Pancreas (tissue), 10 donors: ENCODE measurements at places on chromosomes 2 and 18.

DNA sequence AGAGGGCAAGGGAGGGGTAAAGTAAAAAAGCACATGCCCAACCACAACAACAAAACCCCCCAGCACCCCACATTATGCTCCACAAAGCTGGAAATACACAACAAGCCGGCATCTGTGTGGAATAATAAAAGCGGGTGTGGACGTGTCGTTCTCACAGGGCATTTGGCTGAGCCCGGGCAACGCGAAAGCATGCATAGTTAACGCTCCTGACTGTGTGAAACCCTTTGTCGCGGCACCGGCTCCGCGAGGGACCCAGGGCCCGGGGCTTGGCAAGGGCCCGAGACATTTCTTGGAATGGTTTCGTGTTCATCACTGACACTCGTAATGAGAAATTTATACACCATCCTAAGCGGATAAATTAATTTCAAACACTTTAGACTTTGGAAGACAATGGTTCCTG lies 165.6 kb downstream of the INHBB start:
- no peak for DNase-seq
- no peak overlapping the region for H3K27ac ChIP-seq
- no peaks in the 10 kb centered on the region for H3K27me3 ChIP-seq
- H3K4me3 ChIP-seq = no peak overlapping the region

- no peak overlapping the region for H3K4me3 ChIP-seq
- no peak overlapping the region for H3K27ac ChIP-seq
- no peaks in the 10 kb centered on the region for H3K36me3 ChIP-seq
- H3K4me1 ChIP-seq = no peaks in the 10 kb centered on the region
- DNase-seq = no peak
These were observed 48.2 kb downstream of the COL4A4 start for GRCh38 chr2:227115761-227116160.

- no peak overlapping the region for H3K4me3 ChIP-seq
- H3K27ac ChIP-seq = no peak overlapping the region
- H3K36me3 ChIP-seq = no peaks in the 10 kb centered on the region
- no peaks in the 10 kb centered on the region for H3K27me3 ChIP-seq
- DNase-seq = no peak
- H3K4me1 ChIP-seq = no peaks in the 10 kb centered on the region
These were observed 512.5 kb downstream of the RNF144A start for GRCh38 chr2:7429733-7430132.

DNA sequence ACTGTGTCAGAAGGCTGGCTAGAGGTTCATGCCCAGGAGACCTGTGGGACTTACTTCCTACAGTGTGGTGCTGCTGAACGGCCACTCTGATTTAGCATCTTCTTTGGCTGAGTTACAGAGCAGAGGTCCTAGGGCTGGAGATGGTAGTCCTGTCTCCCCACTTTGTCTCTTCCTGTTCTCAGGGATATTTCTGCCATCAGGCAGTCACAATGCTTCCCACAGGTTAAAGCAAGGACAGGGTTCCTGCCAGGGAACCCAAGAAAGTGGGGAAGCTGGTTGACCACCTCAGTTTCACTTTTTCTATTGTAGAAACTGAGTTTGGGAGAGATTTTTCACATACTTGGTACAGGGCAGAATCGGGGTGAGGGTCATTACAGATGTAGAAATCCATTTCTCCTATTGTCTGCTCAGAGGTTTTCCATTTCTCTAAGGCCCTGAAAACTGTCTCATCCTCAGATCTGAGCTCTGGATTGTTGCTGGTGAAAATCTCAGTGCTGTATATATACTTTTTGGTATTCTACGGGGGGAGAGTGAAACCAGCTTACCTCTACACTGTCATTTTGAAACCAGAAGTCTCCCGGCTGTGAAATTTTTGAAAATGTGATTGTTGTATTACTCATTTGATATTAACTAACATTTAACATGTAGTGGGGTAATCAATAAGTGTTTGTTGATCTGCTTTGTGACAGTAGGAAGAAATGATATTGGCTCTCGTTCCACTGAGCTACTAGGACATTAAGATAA lies 37.0 kb upstream of the MEP1B start:
- no peak overlapping the region for H3K4me3 ChIP-seq
- no peaks in the 10 kb centered on the region for H3K36me3 ChIP-seq
- H3K27ac ChIP-seq = no peak overlapping the region
- no peak for DNase-seq

DNA sequence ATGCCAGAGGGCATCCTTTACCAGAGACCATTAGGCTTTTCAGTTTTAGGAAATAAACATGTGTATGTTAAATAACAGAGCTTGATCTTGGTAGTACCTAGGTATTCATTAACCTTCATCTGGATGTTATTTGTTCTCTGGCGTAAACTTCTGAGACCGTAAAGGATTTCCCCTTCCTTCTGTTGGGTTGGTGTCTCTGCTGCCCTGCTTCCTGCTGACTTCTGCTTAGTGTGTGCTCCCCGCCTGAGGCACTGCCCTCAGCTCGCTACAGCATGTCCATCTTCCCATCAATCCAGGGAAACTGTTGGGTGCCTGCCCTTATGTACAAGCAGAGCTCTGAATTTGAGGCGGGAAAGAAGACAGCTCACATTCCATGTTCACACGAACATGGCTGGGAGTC lies 177.9 kb downstream of the TPGS2 start:
- no peak overlapping the region for H3K27ac ChIP-seq
- no peaks in the 10 kb centered on the region for H3K4me1 ChIP-seq
- no peak overlapping the region for H3K4me3 ChIP-seq
- no peaks in the 10 kb centered on the region for H3K36me3 ChIP-seq
- no peak for DNase-seq

DNA sequence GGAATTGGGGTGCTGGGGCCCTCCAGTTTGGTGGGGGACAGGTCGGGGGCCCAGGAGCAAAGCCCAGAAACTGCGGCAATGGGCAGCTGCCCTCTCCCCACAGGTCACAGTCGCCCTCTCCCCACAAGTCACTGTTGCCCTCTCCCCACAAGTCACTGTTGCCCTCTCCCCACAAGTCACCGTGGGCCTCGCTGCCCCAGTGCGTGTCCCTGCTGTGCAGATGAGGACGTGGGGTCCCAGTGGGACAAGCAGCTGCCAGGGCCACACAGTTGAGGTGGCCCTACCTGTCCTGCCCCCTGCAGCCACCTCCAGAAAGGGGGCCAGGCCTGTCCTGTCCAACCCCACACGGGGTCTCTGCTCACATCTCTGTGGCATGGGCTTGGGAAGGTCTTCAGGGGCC lies 13.0 kb upstream of the AGXT start:
- H3K36me3 ChIP-seq = no peaks in the 10 kb centered on the region
- no peaks in the 10 kb centered on the region for H3K27me3 ChIP-seq
- H3K4me3 ChIP-seq = no peak overlapping the region
- no peaks in the 10 kb centered on the region for H3K4me1 ChIP-seq

GRCh38 chr18:22605736-22606135 lies 188.0 kb upstream of the CTAGE1 start:
- H3K27me3 ChIP-seq = no peaks in the 10 kb centered on the region
- H3K36me3 ChIP-seq = no peaks in the 10 kb centered on the region
- no peaks in the 10 kb centered on the region for H3K4me1 ChIP-seq
- DNase-seq = no peak
- H3K27ac ChIP-seq = no peak overlapping the region
- no peak overlapping the region for H3K4me3 ChIP-seq

DNA sequence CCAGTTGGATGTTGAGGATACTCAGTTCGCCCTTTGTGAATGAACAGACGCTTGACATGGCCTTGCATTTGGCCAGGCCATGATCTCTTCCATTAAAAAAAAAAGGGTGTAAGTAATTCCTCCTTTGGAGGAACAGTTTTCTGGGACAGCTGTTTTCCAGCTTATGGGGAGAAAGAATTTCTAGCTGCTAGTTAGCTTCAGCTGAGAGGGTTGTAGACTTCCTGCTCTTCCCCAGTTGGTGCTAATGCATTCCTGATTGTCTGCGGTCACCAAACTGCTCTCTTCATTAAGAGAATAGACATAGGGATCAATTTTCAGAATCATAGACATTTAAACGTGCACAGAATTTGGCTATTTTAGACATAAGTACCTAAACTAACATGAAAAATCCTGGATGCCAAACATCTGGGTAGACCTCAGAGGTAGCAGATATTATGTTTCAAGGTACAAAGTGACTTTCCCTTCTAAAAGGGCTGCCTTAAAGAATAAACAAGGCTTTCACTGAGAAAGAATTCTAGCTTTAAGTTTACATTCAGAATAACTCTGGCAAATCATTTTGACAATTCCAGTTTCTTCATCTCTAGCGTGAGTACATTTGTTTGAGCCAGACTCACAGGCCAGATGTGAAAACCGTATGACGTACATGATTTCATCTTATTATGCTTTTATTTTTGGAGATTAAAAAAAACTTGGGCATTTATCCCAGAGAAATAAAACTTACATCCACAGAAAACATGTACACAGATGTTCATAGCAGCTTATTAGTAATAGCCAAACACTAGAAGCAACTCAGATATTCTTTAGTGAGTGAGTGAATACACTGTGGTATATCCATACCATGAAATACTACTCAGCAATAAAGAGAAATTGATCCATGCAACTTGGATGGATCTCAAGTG lies 71.2 kb downstream of the MAIP1 start:
- no peaks in the 10 kb centered on the region for H3K4me1 ChIP-seq
- no peak overlapping the region for H3K4me3 ChIP-seq
- H3K27me3 ChIP-seq = no peaks in the 10 kb centered on the region
- H3K36me3 ChIP-seq = no peaks in the 10 kb centered on the region

- no peaks in the 10 kb centered on the region for H3K27me3 ChIP-seq
- H3K27ac ChIP-seq = no peak overlapping the region
- no peak overlapping the region for H3K4me3 ChIP-seq
- no peak for DNase-seq
- H3K36me3 ChIP-seq = no peaks in the 10 kb centered on the region
These were observed 36.4 kb downstream of the ICOS start for GRCh38 chr2:203973000-203973399.

GRCh38 chr18:5488844-5489243 lies 55.0 kb downstream of the EPB41L3 start:
- DNase-seq = no peak
- no peak overlapping the region for H3K4me3 ChIP-seq
- H3K27ac ChIP-seq = no peak overlapping the region
- H3K4me1 ChIP-seq = no peaks in the 10 kb centered on the region
- H3K27me3 ChIP-seq = no peaks in the 10 kb centered on the region

- H3K27me3 ChIP-seq = no peaks in the 10 kb centered on the region
- H3K27ac ChIP-seq = no peak overlapping the region
- H3K4me1 ChIP-seq = no peaks in the 10 kb centered on the region
- H3K4me3 ChIP-seq = no peak overlapping the region
These were observed 545.0 kb downstream of the SOX11 start for GRCh38 chr2:6237039-6237660.

DNA sequence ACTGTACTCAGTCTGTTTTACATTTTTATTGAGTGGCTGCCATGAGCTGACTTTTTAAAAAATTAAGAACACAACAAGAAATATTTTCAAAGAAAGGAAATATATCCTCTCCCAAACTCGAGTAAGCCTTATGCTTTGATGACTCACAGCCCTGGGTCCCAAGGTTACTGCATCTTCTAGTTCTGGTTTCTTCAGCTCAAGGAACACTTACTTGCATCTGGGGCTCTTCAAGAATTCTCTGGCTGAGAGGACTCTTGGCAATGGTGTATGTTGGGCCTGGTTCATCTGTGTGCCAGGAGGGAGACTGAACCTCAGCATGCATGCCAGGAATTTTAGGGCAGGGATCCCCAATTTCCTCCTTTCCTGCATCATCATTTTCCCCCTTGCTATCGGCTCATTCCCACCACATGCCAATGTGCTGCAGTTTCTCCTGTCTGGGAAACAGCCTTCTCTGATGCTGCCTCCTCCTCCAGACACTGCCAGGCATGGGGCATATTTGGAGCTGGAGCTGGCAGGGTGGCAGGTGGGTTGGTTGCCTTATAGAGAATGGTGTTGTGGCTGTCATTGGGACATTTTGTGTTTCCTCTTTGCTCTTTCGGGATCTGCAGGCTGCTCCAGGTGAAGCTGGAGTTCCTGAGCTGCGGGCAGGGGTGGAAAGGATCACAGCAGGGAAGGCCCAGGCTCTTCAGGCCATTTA lies 192.2 kb upstream of the HS6ST1 start:
- H3K27me3 ChIP-seq = no peaks in the 10 kb centered on the region
- no peaks in the 10 kb centered on the region for H3K36me3 ChIP-seq
- H3K4me3 ChIP-seq = no peak overlapping the region
- H3K27ac ChIP-seq = no peak overlapping the region
- H3K4me1 ChIP-seq = peaks cover 8% of the 10 kb centered on the region
- no peak for DNase-seq

GRCh38 chr18:59768409-59768808 lies 71.2 kb upstream of the CCBE1 start:
- no peaks in the 10 kb centered on the region for H3K4me1 ChIP-seq
- no peak overlapping the region for H3K27ac ChIP-seq
- H3K36me3 ChIP-seq = no peaks in the 10 kb centered on the region
- no peak for DNase-seq
- H3K4me3 ChIP-seq = no peak overlapping the region

DNA sequence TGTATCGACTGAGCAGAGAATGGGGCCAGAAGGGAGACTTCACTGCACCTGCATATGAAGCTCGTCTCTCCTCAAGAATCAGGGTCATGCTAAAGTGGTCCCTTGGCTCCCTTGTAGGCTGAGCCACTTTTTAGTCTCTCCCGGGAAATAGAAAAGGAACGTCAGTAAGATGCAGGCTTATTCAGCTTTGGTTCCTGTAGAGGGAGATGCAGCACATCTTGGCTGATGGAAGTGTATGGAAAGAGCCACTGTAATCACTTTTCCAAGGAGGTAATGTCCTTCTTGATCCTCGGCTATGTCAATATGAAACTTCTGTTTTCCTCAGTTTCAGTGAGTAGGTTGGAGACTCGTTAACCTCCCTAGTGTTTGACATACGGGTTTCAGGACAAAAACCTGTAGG lies 235.2 kb downstream of the GCA start:
- DNase-seq = no peak
- no peaks in the 10 kb centered on the region for H3K27me3 ChIP-seq
- no peak overlapping the region for H3K27ac ChIP-seq
- peaks cover 24% of the 10 kb centered on the region for H3K4me1 ChIP-seq

DNA sequence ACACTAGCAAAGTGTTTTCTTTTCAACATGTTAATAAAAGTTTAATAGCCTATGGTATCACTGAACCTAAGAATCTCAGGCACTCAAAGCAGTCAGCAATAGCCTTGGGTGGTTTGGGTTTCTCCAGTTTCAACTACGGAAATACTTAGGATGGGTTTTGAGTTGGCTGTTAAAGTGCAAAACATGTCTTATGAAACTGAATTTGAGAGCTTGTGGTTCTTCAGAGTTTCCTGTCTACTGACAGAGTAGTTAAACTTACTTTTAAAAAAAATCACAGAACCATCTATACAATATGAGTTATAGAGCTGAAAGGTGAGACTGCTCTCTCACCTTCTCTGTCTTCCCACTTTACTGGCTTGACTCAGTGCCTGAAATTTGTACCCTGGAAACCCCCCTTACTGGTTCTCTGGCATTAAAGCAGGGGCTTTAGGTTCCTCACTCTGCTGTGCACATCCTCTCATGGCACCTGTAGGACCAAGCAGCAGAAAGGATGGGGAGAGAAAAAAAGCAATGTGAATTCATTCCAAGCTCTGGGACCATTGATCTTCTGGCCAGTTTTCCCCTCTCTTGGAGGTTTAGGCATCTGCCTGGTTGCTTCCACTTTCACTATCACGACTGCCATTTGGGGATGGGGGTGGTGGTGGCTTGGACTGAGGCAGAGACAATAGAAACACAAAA lies 18.1 kb downstream of the CCDC141 start:
- no peaks in the 10 kb centered on the region for H3K4me1 ChIP-seq
- H3K36me3 ChIP-seq = no peaks in the 10 kb centered on the region
- no peaks in the 10 kb centered on the region for H3K27me3 ChIP-seq
- no peak overlapping the region for H3K4me3 ChIP-seq
- no peak for DNase-seq
